ENCODE measurements at places on chromosomes 4 and X.

DNA sequence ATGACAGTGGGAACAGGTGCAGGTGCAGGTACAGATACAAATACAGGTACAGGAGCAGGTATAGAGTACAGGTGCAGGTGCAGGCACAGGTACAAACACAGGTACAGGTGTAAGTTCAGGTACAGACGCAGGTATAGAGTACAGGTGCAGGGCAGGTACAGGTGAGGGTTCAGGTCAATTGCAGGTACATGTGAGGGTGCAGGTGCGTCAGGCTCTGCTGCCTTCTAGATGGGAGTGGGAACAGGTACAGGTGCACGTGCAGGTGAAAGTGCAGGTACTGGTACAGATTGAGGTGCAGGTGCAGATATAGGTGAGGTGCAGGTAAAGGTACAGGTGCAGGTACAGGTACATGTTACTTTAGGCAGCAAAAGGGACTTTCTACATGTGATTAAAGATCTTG, 85.7 kb downstream of the CRLF2 start:
- DNase-seq = no peak

- DNase-seq = no peak
Measured at GRCh38 chrX:10217198-10217597, 60.4 kb downstream of the CLCN4 start.

DNA sequence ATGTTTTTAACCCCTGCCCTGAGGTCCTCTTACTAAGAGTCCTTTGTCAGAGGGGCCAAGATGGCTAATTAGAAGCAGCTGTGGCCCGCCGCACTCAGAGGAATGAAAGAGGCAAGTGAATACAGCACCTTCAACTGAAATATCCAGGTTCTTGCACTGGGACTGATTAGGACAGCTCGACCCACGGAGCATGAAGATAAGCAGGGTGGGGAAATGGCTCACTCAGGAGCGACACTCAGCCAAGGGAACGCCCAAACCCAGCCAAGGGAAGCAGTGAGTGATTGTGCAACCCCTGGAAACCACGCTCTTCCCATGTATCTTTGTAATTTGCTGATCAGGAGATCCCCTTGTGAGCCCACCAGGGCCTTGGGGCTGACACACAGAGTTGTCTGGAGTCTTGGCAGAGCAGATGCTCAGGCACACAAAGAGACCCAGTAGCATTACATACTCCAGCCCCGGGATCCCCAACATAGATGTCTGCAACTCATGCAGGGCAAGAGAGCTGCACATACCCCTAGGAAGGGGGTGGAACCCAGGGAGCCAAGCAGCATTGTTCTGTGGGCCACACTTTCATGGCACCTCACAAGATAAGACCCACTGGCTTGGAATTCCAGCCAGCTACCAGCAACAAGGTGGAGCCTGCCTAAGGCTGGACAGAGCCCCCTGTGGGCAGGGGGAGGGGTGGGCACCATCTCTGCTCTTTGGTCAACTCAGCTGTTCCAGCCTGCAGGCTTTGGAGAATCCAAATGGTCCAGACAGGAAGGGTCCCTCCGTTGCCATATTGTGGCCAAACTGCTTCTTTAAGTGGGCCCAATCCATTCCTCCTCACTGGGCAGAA, 23.3 kb downstream of the F8A3 start:
- DNase-seq = no peak

- no peak for DNase-seq
Measured at GRCh38 chr4:77913348-77913747, 50.7 kb downstream of the MRPL1 start.

- DNase-seq = peak; percentile 88
Measured at GRCh38 chrX:150664290-150664689, 28.9 kb upstream of the MTMR1 start.

- peak; percentile 1 for DNase-seq
Measured at GRCh38 chrX:77298790-77299189, 148.4 kb upstream of the FGF16 start.

GRCh38 chrX:10223276-10223675, 66.5 kb downstream of the CLCN4 start:
- DNase-seq = peak; percentile 21

GRCh38 chrX:81348388-81348787, 146.5 kb downstream of the SH3BGRL start:
- no peak for DNase-seq

DNA sequence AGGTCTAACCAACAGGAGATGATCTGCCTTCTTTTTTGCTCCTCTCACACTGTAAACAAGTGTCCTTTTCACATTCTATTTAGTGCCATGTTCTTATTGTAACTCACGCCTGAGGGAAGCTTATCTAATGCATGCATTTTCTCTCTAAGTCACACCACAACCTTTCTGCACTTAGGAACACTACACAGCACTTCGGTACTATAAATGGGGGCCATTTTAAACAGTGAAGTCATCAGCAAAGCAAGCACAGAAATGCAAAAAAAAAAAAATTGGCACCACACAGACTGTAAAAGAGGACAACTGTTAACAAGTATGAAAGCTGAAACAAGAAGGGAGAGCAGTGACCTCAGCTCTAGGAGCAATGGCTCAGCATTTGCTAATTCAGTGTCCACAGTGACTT, 45.2 kb downstream of the PRSS12 start:
- no peak for DNase-seq

GRCh38 chrX:69264158-69264581, 98.9 kb upstream of the PJA1 start:
- no peak for DNase-seq

DNA sequence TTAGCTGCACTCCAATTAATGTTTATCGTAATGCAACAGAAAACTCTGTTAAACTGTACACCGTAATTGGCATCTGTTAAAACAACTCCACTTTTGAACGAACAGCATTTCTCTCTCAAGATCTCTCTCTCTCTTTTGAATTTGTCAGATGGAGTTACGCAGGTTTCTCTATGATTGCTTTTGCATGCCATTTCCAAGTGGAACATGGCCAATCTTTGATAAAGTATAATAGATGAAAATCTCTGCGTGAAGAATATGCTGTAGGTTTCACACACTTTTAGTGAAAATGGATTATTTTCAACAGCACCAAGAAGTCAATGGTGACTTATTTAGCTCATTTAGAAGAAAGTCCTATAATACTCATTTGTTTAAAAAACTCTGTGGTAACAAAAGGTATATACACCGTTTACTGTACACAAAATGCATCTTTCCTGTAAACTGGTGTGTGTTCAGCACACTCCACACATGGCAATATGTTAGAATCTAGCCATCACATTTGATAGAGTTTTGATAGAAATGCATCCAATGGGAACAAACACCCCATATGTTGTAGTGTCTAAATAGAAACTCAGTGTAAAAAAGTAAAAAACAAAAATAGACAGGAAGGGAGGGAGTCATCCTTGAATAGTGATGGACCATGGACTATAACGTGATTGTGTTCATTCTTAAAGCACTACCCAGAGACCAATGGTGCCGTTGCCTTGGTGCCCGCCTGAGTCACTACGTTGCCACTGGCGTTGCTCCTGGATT, 5.8 kb upstream of the FGFBP2 start:
- DNase-seq = no peak

- DNase-seq = no peak
Measured at GRCh38 chr4:42280327-42281095, 116.8 kb upstream of the SHISA3 start.

DNA sequence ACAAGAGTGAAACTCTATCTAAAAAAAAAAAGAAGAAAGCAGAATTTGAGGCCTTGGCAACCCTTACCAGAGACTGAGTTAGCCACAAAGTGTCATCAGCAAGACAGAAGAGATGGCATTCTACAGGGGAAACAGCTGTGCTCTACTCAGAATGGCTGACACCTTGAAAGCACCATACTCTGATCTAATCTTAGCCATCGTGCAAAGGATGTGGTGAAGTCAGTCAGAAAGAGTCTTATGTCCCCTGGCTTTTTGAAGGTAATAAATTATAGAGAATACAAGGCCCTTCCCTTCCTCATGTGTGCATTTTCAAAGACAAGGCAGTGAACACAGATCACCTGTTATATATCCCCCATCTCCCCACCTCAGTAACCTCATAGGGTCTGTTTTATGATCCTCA, 13.2 kb downstream of the CLNK start:
- no peak for DNase-seq

GRCh38 chr4:188993871-188994270, 854.6 kb downstream of the TRIML1 start:
- DNase-seq = no peak

- DNase-seq = peak; percentile 66
Measured at GRCh38 chr4:145679520-145679919, 426 bp upstream of the C4orf51 start.

- DNase-seq = no peak
Measured at GRCh38 chr4:76569706-76570105, 134.7 kb downstream of the SHROOM3 start.

GRCh38 chrX:155027509-155028066, 944 bp downstream of the FUNDC2 start:
- DNase-seq = peak; percentile 66

GRCh38 chrX:109732807-109733612, at the start of gene ACSL4:
ACSL4 (minus strand) TSS chrX:109733257; CDS start chrX:109683363, 49,894 bp downstream.
- DNase-seq = peak; percentile 69

- DNase-seq = peak; percentile 65
Measured at GRCh38 chr4:153127760-153128494, 76.3 kb upstream of the TRIM2 start.

DNA sequence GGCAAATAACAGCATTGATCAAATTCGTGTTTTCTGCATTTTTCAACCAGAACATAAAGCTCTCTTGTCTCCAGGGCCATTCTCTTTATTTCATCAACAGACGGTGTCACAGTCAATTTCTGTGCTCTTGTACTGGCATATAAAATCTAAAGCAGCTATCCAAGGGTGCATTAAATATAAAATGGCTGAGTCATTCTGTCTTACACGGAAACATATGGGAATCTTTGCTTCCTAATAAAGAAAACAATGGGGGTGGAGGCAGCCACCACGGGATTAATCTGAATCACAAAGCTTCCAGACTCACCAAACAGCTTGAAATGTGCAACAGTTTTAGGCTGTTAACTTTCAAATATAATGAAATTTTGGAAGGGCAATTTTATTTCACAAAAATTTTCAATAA, 132.6 kb downstream of the IL15 start:
- no peak for DNase-seq

- no peak for DNase-seq
Measured at GRCh38 chr4:94814237-94814636, 56.5 kb downstream of the BMPR1B start.

DNA sequence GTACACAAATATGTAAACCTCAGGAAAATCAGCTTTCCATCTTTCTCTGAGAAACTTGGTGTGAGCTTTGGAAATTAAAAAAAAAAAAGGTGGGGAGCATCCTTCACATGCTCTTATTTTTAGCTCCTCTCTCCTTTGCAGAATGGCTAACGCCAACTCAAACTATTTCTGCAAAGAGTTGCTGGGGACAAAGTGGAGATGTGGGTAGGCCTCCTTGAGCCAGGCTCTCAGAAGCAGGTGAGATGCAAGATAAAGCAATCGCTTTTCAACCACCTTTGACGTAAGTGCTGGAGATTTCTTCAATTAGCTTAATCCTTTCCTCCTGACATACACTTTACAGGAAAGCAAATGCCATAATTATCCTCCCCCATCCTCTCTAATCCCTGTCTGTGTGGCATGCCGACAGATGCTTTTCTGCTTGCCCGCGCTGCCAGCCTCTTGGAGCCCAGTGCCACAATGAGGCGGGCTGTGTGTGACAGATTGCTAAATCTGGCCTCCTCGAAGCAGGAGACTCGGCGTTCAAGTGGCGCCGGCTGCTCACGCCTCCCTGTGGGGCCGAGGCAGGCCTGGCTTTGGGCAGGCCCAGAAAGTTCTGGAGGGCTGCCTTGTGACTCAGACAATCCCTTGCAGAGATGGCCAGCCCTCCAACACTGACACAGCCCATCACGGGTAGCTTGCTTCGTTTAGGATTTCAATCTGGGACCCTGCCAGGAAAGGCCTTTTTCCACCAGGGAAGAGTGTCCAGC, 64.9 kb upstream of the SOD3 start:
- no peak for DNase-seq

DNA sequence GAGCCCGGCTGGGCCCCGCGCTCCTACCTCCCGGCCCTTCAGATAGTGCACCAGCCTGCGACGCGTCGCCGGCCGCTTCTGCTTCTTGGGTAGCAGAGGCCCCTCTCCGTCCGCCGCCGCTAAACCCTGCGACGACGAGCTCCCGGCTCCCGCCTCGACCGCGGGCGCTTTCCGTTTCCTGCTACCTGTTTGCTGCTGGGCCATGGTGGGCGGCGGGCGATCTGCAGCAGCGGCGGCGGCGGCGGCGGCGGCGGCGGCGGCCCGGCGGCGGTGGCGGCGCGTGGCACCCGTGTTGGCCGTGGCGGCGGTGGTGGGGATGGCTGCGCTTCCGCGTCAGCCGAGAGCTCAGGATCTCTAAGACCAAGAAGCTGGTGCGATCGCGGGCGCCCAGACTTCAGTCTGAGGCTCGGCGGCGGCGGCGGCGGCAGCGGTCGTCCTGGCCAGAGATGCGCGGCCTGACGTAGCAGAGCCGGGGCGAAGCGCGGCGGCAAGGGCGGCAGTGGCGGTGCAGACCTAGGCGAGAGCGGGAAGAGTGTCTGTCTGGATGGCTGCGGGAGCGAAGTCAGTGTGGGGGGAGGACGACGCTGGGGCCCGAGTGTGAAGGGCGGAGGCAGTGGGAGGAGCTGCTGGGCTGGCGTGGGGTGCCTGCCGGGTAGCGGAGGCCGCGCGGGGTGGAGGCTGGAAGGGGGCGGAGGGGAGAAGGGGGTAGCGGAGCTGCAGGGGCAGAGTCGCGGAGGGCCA, at the start of gene DCAF12L2:
TSS of gene DCAF12L2 (minus strand) at position 569 of the 741 bp plus-strand sequence. CDS start at position 204, 365 bp downstream.
- peak; percentile 14 for DNase-seq

DNA sequence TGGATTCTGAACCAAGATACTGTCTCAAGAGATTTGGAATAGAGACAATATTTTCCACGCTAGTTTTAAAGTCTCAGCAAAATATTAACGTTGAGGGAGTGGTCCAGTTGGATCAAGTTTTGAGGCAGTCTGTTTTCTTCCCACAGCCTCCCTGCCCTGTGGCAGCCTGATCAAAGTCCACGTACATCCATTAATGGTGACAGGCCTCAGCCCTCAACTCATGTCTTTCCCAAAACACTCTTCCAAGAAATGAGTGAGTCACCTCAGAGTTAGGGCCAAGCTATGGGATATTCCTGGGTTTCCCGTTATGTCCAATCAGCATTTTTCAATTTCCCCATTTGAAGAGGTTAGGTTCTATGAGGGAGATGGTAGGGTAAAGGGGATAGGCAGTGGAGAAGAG, 28.5 kb downstream of the EGFL6 start:
- DNase-seq = no peak

DNA sequence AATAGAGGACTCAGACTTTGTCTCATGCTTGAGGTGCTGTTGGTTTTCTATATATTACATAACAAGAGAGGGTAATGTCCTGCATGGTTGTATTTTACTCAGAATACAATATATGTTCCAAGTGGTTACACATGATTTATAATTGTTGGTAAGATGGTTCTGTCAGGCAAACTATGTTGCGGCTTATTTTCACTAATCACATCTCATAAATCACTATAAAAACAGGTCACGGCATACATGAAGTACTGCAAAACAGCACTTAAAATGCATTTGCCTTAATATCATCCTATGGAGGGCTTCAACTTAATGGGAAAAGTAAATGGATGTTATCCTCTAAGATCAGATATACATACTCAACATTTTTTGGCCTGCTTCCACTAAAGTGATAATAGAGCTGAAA, 246.0 kb upstream of the ARSJ start:
- peak; percentile 45 for DNase-seq

GRCh38 chrX:96841325-96841724, 42.4 kb upstream of the RPA4 start:
- no peak for DNase-seq
